AML-193 (cell line): ENCODE measurements at places on chromosomes 7 and 10.

GRCh38 chr10:43415544-43415943, 6.6 kb upstream of the HNRNPF start:
- no peak for DNase-seq

GRCh38 chr7:51045319-51046102, 262.8 kb upstream of the GRB10 start:
- DNase-seq: no peak

GRCh38 chr7:14242175-14242574, 252.7 kb upstream of the ETV1 start:
- no peak for DNase-seq

DNA sequence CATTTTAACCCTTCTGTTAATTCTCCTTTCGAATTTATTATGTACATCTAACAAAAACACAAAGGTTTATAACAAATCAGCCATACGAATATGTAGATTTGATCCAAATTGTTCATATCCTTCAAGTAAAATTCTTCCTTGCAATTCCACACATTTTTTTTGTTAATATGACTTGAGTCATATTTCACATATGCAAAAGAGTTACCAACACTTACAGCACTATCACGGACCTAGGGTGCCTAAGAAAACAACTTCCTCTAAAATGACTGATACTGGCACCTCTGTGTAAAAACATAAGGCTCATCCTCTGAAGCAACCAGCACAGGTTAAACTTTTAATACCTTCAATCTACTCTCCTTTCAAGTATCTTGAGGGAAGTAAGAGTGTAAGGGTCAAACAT, 451.8 kb downstream of the SEMA3D start:
- DNase-seq: no peak

DNA sequence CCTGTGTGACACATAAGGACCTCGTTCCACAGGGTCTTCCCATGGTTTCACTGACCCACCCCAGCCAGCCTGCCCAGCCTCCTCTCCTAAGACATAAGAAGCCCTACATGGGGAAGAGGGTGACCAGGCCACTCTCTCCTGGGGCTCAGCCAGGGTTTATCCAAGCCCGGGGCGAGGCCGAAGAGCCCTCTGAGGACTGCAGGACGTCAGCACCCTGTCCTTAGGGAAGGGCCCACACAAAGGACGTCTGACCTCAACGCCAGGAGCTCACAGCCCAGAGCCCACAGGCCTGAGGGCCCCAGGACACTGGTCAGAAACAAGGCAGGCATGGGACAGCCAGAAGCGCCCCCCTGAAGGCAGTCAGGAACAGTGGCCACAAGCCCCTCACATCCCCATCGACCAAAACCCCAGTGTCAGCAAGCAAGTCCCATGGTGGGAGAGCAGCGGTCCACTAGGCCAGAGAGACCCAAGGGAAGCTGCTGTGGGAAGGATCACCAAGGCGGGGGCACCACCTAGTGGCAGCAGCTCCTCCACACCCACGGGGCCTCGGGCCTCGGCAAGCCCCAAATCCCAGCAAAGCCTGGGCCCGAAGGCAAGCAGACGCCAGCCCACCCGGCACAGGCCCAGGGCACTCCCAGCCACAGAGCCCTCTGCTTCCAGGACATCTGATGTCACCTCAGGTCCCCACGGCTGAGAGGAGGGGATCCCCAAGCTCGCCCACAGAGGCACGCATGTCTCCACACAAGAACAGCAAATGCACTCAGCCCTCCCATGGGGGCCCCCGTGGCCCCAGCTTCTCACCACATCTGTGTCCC, 23.4 kb downstream of the MAD1L1 start:
- peak; percentile 1 for DNase-seq

- no peak for DNase-seq
Measured at GRCh38 chr7:96734343-96734742, 24.7 kb upstream of the SEM1 start.

DNA sequence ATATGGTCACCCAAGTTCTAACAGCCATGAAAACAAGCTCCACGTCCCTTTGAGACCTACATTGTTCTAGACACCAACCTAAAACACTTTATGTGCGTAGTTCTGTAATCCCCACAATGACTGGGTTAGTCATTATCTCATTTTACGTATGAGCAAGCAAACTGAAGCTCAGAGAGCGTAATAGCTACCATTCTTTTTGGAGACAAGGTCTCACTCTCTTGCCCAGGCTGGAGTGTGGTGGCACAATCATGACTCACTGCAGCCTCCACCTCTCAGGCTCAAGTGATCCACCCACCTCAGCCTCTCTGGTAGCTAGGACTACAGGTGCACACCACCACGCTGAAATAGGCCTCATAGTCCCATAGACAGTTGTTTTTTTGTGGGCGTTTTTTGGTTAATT, 10.5 kb downstream of the DAGLB start:
- DNase-seq: no peak

DNA sequence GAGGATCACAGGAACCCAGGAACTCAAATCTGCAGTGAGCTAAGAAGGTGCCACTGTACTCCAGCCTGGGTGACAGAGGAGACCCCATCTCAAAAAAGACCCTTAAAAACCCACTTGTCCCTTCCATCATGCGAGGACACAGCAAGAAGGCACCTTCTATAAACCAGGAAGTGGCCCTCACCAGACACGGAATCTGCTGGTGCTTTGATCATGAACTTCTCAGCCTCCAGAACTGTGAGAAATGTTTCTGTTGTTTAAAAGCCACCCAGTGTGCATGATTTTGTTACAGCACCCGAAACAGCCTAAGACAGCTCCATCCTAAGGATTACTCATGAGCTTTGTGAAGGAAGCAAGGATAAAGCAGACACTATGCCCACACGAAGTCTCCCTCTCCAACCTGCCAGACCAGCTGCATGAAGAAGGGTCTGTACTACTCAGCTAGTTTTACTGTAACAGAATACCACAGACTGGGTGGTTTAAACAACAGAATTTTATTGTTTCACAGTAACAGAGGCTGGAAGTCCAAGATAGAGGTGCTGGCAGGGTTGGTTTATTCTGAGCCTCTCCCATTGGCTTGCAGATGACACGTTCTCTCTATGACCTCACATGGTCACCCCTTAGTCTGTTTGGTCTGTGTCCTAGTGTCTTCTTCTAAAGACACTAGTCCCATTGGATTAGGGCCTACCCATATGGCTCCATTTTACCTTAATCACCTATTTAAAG, 13.7 kb downstream of the VIM start:
- DNase-seq: no peak

- DNase-seq: no peak
Measured at GRCh38 chr10:113026679-113027078, 76.6 kb downstream of the TCF7L2 start.

- DNase-seq: no peak
Measured at GRCh38 chr7:138023618-138024342, 21.9 kb upstream of the CREB3L2 start.

DNA sequence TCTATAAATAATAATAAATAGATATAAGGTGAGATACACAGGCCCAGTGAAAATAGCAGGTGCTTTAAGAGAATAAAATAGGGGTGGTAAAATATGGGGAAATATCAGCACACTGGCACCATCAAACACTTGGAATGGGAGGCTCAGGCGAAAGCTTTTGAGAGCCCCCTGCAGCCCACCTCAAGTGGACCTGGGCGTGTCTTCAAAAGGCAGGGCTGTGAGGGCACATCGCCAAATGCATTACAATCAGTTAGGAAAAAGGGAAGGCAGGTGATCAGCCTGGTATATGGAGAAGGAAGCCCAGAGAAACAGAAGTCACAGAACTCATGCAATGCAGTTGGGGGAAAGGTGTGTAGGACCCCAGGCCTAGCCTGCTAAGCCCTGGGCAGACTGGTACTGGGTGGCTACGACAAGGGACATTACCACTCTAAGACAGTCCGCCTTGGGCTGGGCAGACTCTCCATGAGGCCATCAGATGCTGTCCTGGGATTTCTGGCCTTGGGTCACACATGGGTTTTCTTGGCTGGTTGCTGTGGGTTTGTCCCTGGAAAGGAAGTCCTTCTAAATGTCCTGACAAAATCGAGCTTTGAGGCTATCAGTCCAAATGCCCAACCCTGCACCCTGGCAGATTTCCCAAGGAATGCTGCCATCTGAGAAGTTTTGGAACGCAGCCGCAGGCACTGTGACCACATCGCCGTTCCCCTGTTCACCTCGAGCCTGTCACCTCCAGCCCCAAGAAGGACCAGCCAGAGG, 330.6 kb downstream of the GRID1 start:
- DNase-seq: no peak

DNA sequence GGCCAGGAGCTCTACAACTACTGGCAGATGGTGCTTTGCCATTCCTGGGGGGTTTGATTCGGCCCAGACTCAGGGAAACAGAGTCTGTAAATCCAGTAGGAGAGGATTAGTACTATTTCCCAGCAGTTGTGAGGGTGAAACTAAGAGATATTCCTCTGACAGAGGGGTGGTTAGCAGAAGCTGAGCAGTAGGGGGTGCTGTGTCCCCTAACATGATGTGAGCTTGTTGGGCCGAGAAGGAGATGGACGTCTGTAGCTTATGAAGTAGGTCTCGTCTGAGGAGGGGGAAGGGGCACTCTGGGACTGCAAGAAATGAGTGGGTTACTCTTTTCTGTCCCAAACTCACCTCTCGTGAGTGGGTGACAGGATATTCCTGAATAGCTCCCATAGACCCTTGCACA, 179.2 kb upstream of the MBL2 start:
- DNase-seq: no peak

DNA sequence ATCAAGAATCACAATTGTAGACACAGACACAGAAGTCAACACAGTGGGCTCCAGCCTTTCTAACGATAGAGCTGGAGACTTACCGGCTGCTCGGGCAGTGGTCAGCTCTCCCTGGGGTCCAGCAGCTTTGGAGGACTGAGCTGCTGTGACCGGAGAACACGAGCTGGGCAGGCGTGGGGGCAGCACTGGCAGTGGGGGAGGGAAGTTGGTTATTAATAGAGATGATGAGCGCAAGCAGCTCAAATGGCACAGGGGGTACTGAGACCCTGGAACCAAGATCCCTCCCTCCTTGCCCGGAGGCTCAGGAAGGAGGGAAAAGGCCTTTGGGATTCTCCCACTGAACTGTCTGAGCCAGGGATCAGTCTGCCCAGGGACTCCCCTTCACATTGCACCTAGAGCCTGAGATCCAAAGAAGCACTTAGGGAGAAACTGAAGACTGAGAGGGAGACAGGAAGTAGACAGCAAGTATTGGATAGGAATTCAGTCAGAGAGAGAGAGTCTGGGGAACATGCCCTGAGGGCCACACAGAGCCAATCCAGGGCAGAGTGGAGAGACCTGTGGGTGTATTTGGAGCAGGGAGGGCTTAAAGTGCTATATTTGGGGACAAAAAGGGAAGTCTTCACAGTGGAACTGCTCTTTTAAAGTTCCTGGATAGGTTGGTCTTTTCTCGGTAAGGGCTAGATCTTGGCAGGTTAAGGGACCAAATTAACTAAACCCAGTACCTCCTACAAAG, at the start of gene MYOZ1:
Gene MYOZ1, minus strand, starts transcription at position 147 of the 733 bp plus-strand sequence. CDS start 1,457 bp downstream, outside the sequence.
- no peak for DNase-seq

GRCh38 chr10:49369216-49370162, 26.4 kb downstream of the DRGX start:
- DNase-seq: no peak
